GF-D8 (cell line): ENCODE measurements at places on chromosomes 7 and 10.

DNA sequence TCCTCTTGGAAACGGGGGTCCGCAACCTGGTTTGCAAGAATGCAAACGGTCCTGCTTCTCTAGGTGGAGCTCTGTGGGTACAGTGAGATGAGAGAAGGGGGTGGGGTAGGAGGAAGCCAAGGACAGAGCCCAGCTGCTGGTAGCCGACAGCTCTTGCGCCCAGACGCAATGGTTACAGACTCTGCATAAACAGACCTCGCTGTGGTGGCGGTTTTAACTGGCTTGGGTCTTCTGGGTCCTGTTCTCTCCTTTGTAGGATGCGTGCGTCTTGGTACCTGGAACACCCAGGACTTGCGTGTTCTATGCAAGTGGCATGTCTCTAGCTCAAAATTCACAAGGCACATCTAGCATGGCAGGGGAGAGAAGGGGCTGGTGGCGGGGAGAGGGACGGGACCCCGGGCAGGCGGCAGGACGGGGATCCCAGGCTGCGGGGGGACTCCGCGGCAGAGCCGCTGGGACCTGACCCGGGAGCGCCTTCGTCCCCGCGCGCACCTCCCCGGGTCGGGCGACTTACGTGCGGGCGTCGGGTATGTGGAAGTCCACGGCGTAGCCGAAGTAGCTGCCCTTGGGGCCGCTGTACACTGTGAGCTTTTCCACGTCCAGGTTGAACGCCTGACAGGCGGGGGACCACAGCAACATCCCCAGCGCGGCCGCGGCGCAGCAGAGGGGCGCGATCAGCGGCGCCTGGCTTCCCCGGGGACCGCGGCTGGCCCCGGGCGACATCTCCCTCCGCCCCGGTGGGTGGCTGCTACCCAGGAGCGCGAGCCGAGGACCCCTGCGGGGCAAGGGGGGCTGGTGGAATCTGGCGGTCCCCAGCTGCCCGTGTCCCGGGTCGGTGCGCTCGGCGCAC is 448 bp downstream of the ITGA8 start:
- no peak for DNase-seq

DNA sequence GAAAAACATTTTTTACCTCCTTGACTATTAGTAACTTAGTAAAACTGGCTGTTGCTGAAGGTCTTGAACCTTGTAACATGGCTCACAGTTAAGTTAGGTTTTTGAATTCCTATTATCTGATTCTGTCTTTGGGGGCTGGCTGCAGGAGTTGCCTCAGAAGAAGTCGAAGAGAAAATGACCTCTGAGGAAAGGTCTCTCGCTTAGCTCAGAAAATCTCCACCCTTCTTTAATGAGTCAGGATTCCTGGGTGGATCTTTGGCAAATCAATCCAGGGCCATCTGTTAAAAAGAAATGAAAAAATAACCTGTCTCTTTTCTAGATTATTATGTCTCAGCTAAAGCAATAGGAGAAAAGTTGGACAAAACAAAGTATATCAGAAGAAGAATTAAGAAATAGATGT is 267.8 kb upstream of the SEMA3C start:
- DNase-seq: no peak

DNA sequence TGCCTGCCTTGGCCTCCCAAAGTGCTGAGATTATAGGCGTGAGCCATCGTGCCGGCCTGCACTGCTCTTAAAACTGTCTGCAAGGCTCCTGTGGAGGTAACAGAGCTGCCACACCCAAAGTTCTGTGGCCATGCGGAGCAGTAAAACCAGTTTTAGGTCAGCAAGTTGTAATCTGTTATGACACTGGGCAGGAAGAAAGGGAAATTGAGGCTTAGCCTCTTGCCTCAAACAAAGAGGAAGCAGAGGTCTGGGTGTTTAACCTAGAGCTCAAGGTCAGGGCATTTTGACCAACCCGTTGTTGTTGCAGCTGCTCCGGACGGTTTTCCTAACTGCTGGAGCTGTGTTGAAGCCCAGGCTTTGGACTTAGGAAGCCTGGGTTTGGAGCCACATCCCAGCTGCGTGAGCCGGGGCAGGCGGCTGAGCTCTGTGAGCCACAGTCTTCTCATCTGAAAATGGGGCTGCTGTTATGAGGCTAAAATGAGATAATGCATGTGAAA is 7.4 kb upstream of the RRP12 start:
- peak; percentile 78 for DNase-seq

DNA sequence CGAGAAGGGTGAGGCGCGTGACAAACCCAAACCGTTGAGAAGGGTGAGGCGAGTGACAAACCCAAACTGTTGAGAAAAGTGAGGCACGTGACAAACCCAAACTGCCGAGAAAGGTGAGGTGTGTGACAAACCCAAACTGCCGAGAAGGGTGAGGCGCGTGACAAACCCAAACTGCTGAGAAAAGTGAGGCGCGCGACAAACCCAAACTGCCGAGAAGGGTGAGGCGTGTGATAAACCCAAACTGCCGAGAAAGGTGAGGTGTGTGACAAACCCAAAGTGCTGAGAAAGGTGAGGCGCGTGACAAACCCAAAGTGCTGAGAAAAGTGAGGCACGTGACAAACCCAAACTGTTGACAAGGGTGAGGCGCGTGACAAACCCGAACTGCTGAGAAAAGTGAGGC is 25.0 kb downstream of the ESYT2 start:
- no peak for DNase-seq

GRCh38 chr7:77794000-77794399 is 4.2 kb downstream of the TMEM60 start:
- no peak for DNase-seq
